ENCODE measurements at places on chromosomes 6 and 20. TPM values are rescaled to one million over a fixed set of nuclear protein-coding genes. Genes with fewer than 3 reads are reported as not detected.

DNA sequence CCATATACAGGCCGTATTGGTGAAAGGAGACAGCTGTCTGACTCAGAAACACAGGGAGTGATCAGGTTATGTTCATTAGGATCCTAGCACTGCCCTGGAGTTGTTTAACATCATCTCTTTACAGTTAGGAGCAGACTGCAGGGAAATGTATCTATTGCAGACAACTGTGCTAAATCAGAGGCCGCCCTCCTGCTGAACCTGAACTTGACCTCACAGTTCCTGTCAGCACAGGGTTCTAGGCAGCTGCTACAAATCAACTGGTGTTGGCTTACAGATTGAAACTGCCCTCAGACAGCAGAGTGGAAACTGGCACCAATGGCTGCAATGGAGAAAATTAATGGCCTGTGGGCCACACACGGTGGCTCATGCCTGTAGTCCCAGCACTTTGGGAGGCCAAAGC, 3.7 kb upstream of the RPP40 start:
- H3K27me3 ChIP-seq = no peaks in the 10 kb centered on the region
- H3K4me1 ChIP-seq = no peaks in the 10 kb centered on the region
- H3K4me3 ChIP-seq = no peak overlapping the region
- no peak overlapping the region for H3K27ac ChIP-seq
- no peaks in the 10 kb centered on the region for H3K36me3 ChIP-seq
- no peak for DNase-seq

- no peaks in the 10 kb centered on the region for H3K4me1 ChIP-seq
- DNase-seq = no peak
- H3K4me3 ChIP-seq = no peak within 1 kb of the TSS
These were observed at the start of gene XKR7 for GRCh38 chr20:31967830-31968249. Gene XKR7, plus strand, starts transcription at chr20:31968151. Its CDS starts 25 bp downstream, at chr20:31968176.

The DZANK1 gene
- total RNA-seq = 3.0 TPM

GRCh38 chr6:41656002-41656691, 17.9 kb downstream of the MDFI start:
- peaks cover 33% of the 10 kb centered on the region for H3K27me3 ChIP-seq
- H3K4me3 ChIP-seq = no peak overlapping the region
- H3K4me1 ChIP-seq = no peaks in the 10 kb centered on the region
- peaks cover 8% of the 10 kb centered on the region for H3K36me3 ChIP-seq

The SLC22A7 gene
- not detected for total RNA-seq

DNA sequence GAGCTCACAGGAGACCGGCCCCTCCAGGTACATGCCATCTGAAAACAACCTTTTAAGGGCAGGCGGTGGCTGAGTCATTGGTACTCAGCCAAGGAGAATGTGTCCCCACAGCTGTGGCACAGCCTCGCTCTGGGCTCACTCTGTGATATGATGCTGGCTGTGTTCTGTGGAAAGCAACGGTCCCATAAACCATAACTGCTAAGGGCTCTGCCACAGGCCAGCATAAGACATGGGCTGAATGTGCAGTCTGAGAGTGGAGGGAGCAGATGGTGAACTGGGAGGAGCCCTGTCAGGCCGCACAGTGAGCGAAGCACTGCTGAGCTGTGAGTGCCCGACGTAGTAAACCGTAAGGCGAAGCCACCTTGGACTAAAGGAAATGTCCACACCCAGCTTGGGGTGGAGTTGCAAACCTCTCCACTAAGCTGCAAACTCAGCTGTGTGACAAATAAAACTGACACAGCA, 375.8 kb downstream of the THBS2 start:
- no peak overlapping the region for H3K4me3 ChIP-seq
- H3K4me1 ChIP-seq = no peaks in the 10 kb centered on the region
- H3K27ac ChIP-seq = no peak overlapping the region

- H3K27me3 ChIP-seq = no peaks in the 10 kb centered on the region
- DNase-seq = peak; percentile 10
- H3K4me3 ChIP-seq = no peak overlapping the region
- peaks cover 16% of the 10 kb centered on the region for H3K4me1 ChIP-seq
- no peak overlapping the region for H3K27ac ChIP-seq
These were observed 89.0 kb upstream of the KCNK16 start for GRCh38 chr6:39411465-39411864.

The OTOR gene
- total RNA-seq = not detected

DNA sequence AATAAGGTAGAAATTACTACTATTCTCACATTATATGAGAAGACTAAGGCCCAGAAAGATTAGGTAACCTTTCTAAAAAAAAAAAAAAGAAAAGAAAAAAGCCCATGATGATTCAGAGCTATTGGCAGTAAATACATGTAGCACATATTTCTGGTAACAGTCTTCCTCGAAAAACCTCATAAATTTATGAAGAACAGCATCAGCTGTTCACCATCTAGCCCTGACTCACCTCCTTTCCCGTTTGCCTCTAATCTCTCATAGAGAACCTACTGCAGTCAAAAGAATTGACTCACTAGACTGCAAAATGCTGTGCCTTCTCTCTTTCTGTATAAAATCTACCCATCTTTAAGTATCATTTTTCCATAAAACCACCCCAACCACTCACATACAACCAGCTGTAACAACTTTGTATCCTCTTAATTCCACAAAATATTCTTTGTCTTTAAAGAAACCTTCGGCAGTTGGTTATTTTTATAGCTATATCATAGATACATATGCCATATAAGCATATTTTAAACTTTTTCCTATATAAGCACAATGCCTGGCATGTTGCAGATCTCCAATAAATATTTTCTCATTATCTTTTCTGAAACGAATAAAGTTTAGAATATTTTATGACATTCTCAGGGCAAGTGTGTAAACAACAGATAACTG, 152.7 kb upstream of the ENPP5 start:
- H3K27me3 ChIP-seq = peaks cover 31% of the 10 kb centered on the region
- peaks cover 7% of the 10 kb centered on the region for H3K4me1 ChIP-seq
- peak; percentile 77 for DNase-seq
- H3K36me3 ChIP-seq = no peaks in the 10 kb centered on the region

GRCh38 chr6:26457264-26457805, 420 bp upstream of the BTN2A1 start:
- peak overlapping the region; percentile 98 for H3K27ac ChIP-seq
- H3K4me1 ChIP-seq = peaks cover 20% of the 10 kb centered on the region
- no peak for DNase-seq
- no peaks in the 10 kb centered on the region for H3K27me3 ChIP-seq

The LEMD2 gene
- total RNA-seq = 79.2 TPM

The SLC2A10 gene
- total RNA-seq = not detected

DNA sequence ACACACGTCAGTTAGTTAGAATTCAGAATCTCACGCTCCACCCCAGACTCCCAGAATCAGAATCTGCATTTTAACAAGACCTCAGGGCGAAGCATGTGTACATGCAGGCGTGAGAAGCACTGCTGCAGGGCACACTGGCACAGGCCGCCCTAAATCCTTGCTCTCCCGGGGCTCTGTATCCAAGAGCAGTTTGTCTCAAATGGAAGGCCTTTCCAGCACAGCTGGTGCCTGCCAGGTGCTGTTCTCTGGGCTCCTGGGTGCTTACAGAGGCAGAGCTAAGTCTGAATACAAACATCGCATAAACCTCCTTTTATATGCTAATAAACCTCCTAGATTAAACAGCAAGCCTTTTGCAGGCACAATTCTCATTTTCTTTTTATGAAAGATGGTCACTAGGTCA, 119.1 kb upstream of the CD93 start:
- no peak overlapping the region for H3K4me3 ChIP-seq

DNA sequence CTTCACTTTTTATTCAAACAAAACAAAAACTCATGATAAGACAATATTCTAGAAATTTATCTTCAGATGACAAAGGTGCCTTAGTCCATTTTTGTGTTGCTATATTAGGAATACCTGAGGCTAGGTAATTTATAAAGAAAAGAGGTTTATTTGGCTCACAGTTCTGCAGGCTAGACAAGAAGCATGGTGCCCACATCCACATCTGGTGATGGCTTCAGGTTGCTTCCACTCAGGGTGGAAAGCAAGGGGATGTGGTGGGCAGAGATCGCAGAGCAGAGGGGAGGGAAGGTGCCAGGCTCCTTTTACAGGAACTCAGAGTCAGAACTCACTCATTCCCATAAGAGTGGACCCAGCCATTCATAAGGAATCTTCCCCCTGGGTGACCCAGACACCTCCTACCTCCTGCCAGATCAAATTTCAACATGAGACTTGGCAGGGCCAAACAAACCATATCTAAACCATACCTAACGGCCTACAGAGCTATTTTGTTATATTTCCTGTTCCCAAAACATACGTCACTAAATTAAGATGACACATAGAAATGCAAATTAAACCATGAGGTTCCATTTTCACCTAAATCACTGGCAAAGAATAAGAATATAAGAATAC, 26.4 kb downstream of the ABHD12 start:
- DNase-seq = peak; percentile 31
- H3K4me3 ChIP-seq = no peak overlapping the region
- no peaks in the 10 kb centered on the region for H3K4me1 ChIP-seq
- peaks cover 5% of the 10 kb centered on the region for H3K36me3 ChIP-seq
- no peaks in the 10 kb centered on the region for H3K27me3 ChIP-seq

DNA sequence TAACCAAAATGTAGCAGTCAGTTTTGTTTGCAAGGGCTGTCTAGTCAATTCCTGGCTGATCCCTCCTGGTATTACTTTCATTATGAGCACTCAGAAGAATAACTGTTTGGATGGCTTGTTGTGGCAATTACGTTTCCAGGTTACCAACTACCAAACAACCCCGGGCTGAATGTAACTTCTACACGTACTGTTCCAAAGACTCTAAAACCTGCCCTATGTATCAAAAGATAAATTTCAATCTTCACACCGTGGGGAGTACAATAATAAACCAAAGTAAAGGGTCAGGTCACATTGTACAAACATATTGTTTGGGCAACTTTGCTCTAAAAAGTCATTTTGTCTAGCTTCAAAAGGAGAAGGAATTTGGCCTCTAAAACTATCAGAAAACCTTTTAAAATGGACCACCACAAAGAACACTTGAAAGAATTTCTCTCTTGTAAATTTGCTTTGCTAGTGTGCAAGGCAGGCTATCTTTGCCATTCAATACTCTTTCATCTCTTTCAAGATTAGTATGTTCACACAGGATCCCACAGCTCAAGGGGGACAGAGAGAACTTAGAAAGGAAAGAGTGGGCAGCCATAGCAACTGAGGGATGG, 27.6 kb downstream of the DCDC2 start:
- H3K27ac ChIP-seq = no peak overlapping the region
- no peaks in the 10 kb centered on the region for H3K36me3 ChIP-seq
- no peaks in the 10 kb centered on the region for H3K27me3 ChIP-seq
- DNase-seq = no peak
- no peak overlapping the region for H3K4me3 ChIP-seq

The TGM3 gene
- not detected for total RNA-seq

The HLA-B gene
- total RNA-seq = 87.4 TPM

DNA sequence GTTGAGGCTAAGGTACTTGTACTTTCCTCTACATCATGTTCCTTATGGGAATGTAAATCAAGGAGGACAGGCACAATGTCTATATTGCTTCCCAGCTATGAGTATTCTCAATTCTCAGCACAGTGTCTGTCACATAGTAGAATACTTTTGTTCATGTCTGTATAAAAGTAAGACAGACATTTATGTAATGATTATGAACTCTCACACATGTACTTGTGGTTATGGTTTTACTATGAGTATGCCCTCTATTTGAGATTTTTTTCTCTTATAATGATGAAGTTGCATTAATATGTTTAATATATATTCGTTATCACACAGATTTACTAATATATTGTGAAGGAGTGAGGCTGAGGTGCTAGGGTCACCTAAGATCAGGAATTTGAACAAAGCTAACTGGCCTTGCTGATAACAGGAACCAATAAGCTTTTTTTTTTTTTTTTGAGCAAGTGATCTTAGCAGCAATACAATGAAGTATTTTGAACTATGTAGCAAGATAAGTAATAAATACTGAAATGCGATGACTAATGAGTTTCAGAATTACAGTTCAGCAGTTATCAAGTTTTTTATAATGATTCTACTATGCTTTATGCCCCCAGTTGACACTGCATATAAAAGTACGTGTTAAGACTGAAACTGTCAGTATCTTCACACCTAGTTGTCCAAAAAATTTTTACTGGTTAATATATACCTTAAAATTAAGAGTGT, 623.1 kb downstream of the HTR1B start:
- no peaks in the 10 kb centered on the region for H3K36me3 ChIP-seq
- H3K27ac ChIP-seq = no peak overlapping the region
- no peaks in the 10 kb centered on the region for H3K27me3 ChIP-seq

GRCh38 chr20:24495266-24495665, 25.8 kb downstream of the SYNDIG1 start:
- no peaks in the 10 kb centered on the region for H3K4me1 ChIP-seq
- no peaks in the 10 kb centered on the region for H3K27me3 ChIP-seq
- no peak overlapping the region for H3K4me3 ChIP-seq
- DNase-seq = no peak
- no peak overlapping the region for H3K27ac ChIP-seq

The CALHM4 gene
- not detected for total RNA-seq

The SMIM13 gene
- total RNA-seq = 28.1 TPM

The SIRPG gene
- total RNA-seq = not detected

- no peaks in the 10 kb centered on the region for H3K36me3 ChIP-seq
- H3K27me3 ChIP-seq = no peaks in the 10 kb centered on the region
- no peaks in the 10 kb centered on the region for H3K4me1 ChIP-seq
- DNase-seq = no peak
- H3K27ac ChIP-seq = no peak overlapping the region
- no peak overlapping the region for H3K4me3 ChIP-seq
These were observed 215.1 kb downstream of the TBXT start for GRCh38 chr6:165952514-165952913.

The TBX18 gene
- total RNA-seq = 0.39 TPM

DNA sequence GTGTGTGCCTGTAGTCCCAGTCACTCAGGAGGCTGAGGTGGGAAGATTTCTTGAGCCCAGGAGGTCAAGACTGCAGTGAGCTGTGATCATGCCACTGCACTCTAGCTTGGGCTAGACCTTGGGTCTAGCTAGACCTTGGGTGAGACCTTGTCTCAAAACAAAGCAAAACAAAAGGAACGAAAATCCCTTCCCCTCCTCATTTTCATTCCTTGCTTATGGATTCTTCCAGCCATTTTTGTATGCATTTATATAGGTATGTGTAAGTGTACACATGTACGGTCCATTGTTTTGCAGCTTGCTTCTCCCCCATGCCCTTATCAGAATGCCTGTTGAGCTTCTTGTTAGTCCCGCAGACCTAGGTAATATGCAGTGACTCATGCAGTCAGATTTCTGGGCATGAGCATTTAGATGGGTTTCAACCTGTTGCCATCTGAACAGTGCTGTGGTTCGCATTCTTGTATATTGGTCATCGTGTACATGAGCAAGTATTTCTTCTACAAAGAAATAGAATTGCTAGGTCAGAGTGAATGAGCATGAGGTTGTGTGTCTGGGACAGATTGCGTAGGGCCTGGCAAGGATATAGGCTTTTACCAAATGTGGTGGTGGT, 73.2 kb downstream of the ATRN start:
- peak; percentile 89 for DNase-seq
- H3K4me3 ChIP-seq = no peak overlapping the region
- peak overlapping the region; percentile 65 for H3K27ac ChIP-seq
- no peaks in the 10 kb centered on the region for H3K27me3 ChIP-seq

The MRPL2 gene
- total RNA-seq = 155 TPM

GRCh38 chr20:19969507-19970255, 47.5 kb upstream of the NAA20 start:
- no peak overlapping the region for H3K4me3 ChIP-seq
- peaks cover 24% of the 10 kb centered on the region for H3K4me1 ChIP-seq
- no peak for DNase-seq
- peaks cover 6% of the 10 kb centered on the region for H3K36me3 ChIP-seq
- no peak overlapping the region for H3K27ac ChIP-seq

The VARS2 gene
- 52.7 TPM for total RNA-seq

GRCh38 chr6:136532030-136532429, 18.2 kb downstream of the MAP7 start:
- DNase-seq = no peak
- H3K27me3 ChIP-seq = no peaks in the 10 kb centered on the region
- H3K27ac ChIP-seq = no peak overlapping the region
